NCI-H748 treated with DMSO at 0.1 percent for 48 hours (cell line): ENCODE measurements at places on chromosomes 16 and 17.

DNA sequence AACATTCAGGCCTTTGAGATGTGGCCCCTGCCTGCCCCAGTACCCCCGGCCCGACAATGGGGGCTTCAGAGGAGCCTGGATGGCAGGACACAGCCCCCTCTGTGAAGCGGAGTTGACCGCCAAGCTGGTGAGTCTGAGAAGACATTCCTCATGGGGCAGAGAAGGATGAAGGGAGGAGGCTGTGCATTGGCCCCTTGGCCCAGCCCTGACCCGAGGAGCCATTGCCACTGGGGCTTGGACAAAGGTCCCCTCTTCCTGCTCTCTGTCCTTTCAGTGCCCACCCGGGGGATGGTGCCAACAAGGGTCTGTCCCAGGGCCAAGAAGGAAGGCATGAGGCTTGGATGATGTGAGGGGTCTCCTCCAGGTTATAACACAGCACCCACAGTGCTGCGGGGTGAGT is 30.9 kb upstream of the PHB1 start:
- DNase-seq: no peak

- no peak for DNase-seq
Measured at GRCh38 chr17:21376081-21376758, at the start of gene KCNJ12. TSS of gene KCNJ12 (plus strand) at chr17:21376357. CDS start at chr17:21415343, 38,986 bp downstream.

DNA sequence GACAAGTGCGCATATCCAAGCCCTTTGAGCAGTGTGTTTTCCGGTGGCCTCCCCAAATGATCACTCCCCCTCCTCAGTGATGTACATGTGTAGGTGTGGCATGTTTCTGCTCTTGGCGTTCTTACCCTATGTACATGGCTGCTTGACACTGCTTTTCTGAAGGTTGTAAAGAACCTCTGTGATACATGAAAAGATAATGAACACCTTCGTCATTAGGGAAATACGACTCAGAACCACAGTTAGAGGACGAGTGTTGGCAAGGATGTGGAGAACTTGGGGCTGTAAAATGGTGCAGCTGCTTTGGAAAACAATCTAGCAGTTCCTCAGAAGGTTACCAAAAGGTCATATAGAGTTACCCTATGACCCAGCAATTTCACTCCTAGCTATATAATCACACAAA is 28.6 kb downstream of the CEP95 start:
- no peak for DNase-seq

DNA sequence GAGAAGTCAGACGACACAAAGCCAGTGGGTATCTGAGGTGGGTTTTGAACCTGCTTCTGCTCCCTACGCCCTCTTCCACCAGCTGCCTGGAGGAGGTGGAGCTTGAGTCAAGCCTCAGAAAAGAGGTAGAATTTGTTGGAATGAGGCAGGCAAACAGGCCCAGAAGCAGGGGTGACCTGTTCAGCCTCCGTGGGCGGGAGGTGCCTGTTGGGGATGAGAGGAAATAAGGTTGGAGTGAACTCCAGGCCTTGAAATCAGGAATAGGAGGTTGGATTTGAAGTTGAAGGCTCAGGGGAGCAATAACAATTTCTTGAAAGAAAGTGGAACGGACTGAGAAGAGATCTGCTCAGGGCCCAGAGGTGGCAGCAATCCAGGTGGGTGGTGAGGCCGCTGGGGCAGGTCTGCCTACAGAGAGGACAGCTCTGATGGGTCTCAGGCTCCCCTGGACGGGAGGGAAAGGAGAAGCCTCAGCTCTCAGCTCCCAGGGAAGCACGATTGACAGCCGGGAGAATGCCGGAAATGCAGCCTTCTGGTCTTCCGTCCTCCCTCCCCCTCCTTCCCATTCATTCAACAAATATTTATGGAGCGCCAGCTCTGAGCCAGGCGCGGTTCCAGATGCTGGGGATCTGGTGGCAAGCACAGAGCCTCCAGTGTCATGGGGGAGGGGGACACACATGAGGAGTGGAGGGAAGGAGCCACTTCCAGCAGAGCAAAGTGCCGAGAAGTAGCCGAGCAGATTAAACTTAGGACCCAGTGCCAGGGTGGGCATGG is 61.9 kb upstream of the CIBAR2 start:
- DNase-seq: no peak

GRCh38 chr17:17151055-17151454 is 55.1 kb downstream of the PLD6 start:
- no peak for DNase-seq

GRCh38 chr17:37725601-37726146 is 19.2 kb downstream of the HNF1B start:
- no peak for DNase-seq

GRCh38 chr17:61251939-61252865 is 147.4 kb upstream of the TBX2 start:
- DNase-seq: no peak

DNA sequence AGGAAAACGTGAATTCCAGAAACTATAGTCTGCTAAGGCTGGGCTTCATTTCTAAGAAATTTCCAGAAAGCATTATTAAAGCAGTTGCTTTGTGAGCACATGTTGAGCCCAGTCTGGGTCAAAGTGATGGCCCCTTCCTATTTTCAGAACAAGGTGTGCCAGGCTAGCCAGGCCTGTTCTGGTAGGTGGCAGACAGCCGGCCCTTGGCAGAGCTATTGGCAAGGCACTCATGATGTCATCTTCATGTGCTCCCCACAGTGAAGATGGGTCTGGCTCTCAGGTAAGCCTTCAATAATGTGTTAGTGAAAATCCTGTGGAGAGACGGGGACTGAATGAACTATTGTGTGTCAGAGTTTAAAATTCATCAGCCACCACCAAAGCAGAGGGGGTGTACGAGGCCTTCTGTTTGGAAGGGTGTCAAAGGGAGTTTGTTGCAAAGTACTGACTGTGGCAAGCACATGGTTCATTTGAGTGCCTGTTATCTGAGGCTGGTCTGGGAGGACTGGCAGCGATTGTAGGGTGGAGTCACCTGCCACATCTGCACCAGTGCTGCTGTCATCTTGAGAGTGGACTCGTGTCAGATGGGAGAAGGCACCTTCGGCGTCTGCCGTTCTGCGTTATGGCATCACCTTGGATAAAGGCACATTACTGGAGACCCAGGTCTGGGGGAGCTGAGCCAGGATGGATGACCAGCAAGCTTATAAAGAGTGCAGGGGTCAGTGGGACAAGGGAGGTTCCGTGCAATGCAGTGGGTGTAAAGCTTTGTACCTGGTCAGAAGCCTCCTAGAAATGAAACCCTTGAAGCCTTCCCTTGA is 43.4 kb downstream of the KSR1 start:
- DNase-seq: no peak

DNA sequence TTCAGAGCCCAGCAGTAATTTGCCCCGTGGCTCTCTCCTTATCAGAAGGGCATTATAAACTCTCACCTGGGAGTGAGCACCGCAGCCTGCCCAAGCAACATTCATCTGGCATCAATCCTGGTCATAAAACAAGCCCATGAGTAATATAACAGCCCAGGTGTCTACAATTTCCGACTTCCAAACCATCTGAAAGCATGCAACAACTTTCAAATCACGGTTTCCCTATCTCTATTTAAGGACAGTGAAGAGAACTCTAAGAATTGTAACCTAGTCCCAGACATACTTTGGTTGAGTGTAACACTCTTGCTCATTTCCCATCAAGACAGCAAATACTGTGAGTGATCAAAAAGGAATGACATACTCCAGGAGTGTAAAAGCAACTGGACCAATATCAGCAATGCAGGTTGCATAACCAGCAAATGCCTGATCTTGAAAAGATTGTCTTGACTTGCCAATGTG is 487.4 kb upstream of the SOX9 start:
- DNase-seq: no peak

GRCh38 chr16:11430601-11431317 is 85.5 kb downstream of the RMI2 start:
- DNase-seq: no peak

- DNase-seq: peak; percentile 13
Measured at GRCh38 chr16:28543072-28543471, 4.3 kb upstream of the NUPR1 start.

- DNase-seq: peak; percentile 18
Measured at GRCh38 chr17:19004421-19005136, at the start of gene FAM83G. TSS of gene FAM83G (minus strand) at chr17:19004764. CDS start at chr17:19004041, 723 bp downstream.

DNA sequence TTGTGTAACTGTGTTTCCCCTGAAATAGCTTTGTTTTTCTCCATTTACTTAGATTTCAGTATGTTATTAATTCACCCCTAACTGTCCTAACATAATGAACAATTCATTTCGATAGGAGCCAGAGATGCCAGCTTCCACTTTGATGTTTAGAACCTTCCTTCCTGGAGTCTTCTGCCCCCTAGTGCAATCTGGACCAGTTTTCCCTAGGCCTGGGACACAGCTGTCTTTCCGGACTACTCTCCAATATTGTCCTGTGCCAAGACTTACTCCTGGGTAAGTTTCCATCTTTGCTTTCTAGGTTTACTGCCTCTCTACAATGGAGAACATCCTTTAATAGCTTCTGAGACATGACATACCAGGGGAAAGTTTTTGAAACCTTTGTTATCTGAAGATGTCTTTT is 12.8 kb downstream of the RECQL5 start:
- DNase-seq: no peak

DNA sequence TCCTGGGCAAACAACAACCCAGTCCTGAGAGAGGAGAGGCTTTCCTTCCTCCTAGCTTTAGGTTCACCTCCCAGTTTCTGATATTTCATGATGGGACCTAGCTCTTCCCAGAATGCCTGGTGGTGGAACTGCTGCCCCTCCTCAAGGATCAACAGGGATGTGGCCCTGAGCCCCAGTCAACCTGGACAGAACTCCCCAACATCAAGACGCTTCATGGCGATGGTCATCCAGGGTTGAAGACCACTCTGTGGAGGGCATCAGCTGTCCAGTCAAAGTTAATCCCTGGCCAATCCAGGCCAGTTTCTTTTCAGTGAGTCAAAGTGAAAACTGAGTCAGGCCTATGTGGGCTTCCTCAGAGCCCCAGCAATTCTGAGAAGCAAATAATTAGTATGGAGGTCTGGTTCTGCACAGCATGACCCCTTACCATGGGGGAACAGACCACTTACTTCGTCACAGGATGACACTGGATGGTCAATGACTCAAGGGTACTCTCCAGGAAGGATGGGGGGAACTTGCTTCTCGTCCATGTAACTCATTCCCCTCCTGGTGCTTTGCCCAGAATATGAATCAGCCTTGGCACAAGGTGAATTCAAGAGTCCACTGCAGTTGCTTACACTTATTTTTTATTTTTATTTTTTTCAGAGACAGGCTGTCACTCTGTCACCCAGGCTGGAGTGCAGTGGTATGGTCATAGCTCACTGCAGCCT is 14.7 kb upstream of the XYLT2 start:
- no peak for DNase-seq

- DNase-seq: no peak
Measured at GRCh38 chr16:55479430-55480140, 587 bp downstream of the MMP2 start.
